ENCODE measurements at places on chromosomes 12 and 14.

DNA sequence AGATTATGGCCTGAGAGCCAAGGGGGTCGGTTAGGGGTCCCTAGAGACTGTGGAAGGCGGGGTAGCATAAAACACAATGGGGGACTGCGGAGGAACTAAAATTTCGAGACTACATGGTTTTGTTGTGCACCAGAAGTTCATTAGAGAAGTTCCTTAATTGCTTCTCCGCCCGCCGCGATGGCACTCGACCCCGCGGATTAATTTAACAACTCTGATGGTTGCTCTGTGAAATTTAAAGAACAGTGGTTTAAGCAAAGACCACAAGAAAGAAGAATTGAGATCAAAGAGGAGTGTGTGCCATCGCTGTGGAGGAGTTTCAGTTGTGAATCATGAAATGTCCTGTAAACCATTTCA, 1.4 kb upstream of the CCDC88C start:
- DNase-seq, result no peak

- no peak for DNase-seq
These were observed 210.7 kb upstream of the PWP1 start for GRCh38 chr12:107474639-107475539.

GRCh38 chr12:10732549-10732948, 9.4 kb upstream of the YBX3 start:
- DNase-seq, result no peak

DNA sequence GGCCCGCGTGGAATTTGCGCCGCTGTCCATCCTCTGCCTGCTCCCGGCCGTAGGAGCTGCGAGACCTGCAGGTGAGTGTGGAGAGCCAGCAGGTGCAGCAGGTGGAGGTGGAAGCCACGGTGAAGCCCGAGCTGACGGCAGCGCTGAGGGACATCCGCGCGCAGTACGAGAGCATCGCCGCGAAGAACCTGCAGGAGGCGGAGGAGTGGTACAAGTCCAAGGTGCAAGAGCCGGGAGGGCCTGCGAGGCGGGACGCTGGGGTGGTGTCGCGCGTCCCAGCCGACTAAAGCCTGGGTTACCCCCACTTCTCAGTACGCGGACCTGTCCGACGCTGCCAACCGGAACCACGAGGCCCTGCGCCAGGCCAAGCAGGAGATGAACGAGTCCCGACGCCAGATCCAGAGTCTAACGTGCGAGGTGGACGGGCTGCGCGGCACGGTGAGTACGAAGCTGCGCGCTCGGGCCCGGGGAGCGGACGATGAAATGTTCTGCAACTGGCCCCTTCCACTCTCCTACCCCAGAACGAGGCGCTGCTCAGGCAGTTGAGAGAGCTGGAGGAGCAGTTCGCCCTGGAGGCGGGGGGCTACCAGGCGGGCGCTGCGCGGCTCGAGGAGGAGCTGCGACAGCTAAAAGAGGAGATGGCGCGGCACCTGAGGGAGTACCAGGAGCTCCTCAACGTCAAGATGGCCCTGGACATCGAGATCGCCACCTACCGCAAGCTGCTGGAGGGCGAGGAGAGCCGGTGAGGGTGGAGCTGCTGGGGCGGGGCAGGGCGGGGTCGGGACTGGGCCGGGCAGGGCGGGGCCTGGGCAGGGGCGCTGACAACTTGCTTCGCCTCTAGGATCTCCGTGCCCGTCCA, 2.1 kb downstream of the PRPH start:
- peak; percentile 69 for DNase-seq

GRCh38 chr12:106195621-106196027, 52.2 kb downstream of the CKAP4 start:
- no peak for DNase-seq

DNA sequence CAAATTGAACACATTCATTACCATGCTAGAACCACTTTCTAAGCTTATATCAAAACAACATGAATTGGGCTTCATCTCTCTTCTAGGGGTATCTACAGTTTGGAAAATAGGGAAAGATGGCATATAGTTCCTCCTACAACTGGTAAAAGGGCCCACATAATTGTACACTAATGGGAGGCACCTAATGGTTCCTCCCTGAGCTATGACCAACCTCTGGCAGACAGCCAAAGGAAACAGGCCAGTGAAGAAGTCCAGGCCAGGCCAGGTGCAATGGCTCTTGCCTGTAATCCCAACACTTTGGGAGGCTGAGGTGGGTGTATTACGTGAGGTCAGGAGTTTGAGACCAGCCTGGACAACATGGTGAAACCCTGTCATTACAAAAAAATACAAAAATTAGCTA, 23.2 kb upstream of the APOF start:
- DNase-seq, result peak; percentile 59

Measured in Calu3 (cell line).